Natural killer cell (primary cell): ENCODE measurements at places on chromosomes 2 and 18. TPM values are rescaled to one million over a fixed set of nuclear protein-coding genes. Genes with fewer than 3 reads are reported as not detected.

RAB27B gene
- total RNA-seq = 23.0 TPM

RTP5 gene
- total RNA-seq = 0.68 TPM

CABLES1 gene
- total RNA-seq = 1.8 TPM

ARHGEF4 gene
- total RNA-seq = not detected

FOXI3 gene
- total RNA-seq = not detected

SERPINB4 gene
- not detected for total RNA-seq

TMEFF2 gene
- total RNA-seq = not detected

DNA sequence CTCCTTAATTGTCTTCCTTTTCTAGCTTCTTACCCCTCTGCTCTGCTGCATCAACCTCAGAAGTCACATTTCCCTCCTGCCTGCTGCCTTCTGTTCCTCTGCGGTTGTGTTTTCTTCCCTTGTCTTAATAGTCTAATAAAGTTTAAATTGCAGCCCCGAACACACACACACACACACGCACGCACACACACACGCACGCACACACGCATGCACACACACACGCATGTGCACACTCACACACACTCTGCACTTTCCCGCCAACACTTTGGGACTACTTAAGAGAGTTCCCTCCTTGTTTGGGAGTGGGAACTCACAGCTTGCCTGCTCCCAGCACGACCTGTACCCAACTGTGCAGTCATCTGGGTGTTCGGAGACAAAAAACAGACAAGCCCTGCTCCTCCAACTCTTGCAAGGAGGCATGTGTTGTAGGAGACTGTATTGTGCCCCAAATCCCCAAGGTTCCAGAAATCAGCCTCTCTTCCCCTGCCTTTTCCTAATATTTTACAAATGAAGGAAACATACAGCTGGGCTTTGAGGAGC lies 99.1 kb downstream of the SETBP1 start:
- no peaks in the 10 kb centered on the region for H3K4me1 ChIP-seq
- no peaks in the 10 kb centered on the region for H3K36me3 ChIP-seq
- H3K4me3 ChIP-seq = no peak overlapping the region
- DNase-seq = no peak
- no peaks in the 10 kb centered on the region for H3K27me3 ChIP-seq
- no peak overlapping the region for H3K27ac ChIP-seq

DNA sequence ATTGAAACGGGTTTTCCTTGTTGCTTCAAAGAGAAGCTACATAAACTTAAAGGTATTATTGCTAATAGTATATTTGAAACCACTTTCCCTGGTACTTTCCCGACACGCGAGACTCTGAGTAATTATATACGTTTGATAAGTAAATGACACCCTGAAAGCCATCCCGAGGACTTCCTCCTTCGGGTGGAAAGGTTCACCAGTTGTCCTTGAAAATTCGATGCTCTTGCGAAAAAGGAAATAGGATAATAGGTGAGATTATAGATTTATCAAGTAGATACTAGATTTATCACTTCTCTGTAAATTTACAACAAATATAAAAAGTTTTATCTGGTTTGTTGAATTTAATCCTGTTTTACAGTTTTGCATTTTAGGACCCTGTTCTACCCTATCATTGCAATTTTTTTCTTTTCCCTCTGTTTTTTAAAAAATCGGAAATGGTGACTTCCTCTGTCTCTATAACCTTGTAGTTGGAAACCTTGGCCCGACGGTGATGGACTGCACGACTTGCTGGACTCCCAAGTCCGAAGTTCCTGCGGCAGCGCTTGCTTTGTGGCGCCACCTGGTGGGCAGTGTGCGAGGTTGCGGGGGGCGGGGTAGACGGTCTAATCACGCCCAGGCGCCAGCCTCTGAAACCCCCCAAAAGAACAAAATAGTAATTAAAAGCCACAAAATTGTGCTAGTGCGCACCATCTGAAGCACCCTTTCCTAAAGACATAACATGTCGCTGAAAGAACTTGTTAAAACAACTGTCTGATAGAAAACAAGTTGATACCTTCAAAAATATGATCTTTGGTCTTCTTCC lies 972 bp upstream of the DLX2 start:
- no peaks in the 10 kb centered on the region for H3K36me3 ChIP-seq
- H3K27me3 ChIP-seq = peaks cover 89% of the 10 kb centered on the region
- no peak overlapping the region for H3K4me3 ChIP-seq

DNA sequence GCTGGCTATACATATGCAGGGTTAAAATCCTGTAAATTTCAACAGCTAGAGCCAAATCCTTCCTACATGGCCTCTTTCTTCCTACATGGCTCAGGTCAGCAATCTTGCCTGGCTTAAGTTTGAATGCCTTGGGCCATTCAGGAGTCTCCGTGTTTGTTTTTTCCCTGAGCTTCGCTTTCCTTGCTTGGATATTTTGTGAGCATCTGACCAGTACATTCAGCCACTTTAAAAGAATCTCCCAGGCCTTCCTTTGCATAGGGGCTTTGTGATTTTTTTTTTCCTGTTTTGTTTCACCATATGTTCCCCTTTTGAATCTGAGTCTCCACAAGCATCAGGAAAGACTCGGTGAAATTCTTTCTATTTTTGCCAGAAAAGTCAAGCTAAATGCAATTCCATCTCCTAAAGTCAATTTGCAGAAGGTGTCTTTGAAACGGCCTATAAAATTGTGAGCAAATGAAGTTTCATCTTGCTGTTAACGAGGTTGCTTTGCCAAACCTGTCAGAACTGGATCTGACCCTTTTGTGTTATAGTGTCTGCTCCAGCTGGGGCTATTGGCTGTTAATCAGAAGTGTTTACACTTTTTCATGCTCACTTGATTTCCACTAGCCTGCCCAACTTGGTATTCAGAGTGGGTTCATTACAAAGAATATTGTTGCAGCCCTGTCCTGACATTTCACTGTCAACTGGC lies 256.9 kb downstream of the DCC start:
- no peaks in the 10 kb centered on the region for H3K4me1 ChIP-seq
- no peak for DNase-seq
- no peaks in the 10 kb centered on the region for H3K36me3 ChIP-seq
- H3K27me3 ChIP-seq = no peaks in the 10 kb centered on the region
- H3K4me3 ChIP-seq = no peak overlapping the region
- no peak overlapping the region for H3K27ac ChIP-seq

DNA sequence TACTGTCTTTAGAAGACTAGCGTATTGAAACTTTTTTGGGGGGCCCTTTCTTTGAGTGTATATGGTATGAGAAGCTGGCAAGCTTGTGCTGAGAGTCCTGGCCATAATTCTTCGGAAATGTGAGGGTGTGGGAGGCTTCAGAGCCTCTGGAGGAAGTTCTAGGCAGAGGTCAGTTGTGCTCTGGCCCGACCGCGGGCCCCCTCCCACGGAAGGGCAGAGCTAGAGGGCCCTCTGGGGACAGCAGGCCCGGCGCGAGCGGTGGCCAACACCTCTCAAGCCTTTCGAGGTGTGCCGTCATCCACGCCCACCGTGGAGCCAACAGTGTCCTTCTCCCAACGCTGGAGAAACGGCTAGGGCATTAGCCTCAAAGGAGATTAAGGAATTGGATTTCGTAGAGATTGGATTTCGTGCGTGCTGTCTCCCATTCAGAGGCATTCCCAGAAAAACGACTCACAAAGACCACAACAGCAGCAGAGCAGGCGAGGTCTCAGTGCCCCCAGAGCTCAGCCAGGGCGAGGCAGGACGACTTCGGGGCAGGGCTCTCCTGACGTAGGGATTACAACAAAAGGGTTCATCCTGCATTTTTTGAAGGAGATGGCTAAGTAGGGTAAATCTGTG lies 2.2 kb upstream of the MTCL1 start:
- no peaks in the 10 kb centered on the region for H3K36me3 ChIP-seq
- H3K27ac ChIP-seq = no peak overlapping the region
- no peak overlapping the region for H3K4me3 ChIP-seq
- peaks cover 30% of the 10 kb centered on the region for H3K27me3 ChIP-seq

- no peak overlapping the region for H3K4me3 ChIP-seq
- H3K27ac ChIP-seq = no peak overlapping the region
- no peaks in the 10 kb centered on the region for H3K4me1 ChIP-seq
Observed at GRCh38 chr18:62485684-62486083, 37.1 kb upstream of the ZCCHC2 start.

GRCh38 chr2:240308111-240308651 lies 127.3 kb upstream of the GPC1 start:
- no peak overlapping the region for H3K27ac ChIP-seq
- DNase-seq = peak; percentile 13
- H3K27me3 ChIP-seq = no peaks in the 10 kb centered on the region
- H3K4me3 ChIP-seq = no peak overlapping the region

DNA sequence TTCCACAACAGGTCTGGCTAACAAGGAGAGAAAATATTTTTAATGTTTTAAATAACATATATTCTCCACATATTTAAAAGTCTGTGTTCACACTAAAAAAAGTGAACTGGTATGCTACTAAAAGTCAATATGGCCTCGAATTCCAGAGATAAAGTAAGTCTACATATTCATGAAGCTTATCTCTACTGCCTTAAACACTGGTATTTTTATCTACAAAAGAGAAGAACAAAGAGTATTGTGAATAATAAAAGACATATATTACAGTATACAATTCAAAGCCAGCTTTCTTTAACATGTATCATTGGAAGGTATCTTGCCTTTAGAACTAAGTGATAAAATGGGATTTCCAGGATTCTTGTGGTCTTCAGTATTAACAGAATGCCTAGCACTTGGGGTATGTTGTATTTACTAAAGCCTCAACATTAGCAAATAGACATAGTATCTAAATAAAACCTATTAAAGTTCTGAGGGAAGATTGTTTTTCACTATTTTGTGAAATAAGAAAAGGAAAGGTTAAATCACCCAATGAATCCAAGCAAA lies 302.8 kb upstream of the CCDC68 start:
- H3K27me3 ChIP-seq = no peaks in the 10 kb centered on the region
- H3K4me3 ChIP-seq = no peak overlapping the region
- no peak overlapping the region for H3K27ac ChIP-seq
- DNase-seq = no peak

DNA sequence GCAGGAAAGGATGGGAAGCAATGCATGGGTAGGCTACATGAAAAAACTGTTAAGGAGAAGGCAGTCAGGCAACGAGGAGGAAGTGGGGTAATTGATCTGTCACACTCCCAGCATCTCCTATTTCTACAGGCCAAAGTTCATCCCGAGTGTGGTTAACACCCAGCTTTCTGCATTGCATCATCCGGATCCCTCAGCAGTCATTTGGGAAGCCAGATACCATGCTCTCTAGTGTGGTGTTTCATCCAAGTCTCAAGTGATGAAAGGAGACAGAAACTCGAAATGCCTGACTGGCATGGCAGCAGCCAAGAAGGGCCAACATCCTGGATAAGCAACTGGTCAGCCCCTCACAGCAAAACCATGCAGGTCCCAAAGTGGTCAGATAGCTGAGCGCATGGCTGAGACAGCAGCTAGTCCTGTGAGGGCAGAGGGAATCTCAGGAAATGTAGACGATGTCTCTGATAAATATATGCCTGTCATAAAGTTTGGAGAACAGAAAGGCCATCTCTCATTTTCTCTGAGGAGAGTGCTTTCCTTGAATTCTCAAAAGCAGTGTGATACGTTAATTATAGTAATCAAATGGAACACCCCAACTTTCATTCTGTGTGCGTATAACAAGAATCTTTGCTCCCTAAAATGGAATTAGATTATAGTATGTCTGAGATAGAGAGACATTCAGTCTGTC lies 24.8 kb upstream of the HNRNPA3 start:
- DNase-seq = no peak
- no peaks in the 10 kb centered on the region for H3K27me3 ChIP-seq

DNA sequence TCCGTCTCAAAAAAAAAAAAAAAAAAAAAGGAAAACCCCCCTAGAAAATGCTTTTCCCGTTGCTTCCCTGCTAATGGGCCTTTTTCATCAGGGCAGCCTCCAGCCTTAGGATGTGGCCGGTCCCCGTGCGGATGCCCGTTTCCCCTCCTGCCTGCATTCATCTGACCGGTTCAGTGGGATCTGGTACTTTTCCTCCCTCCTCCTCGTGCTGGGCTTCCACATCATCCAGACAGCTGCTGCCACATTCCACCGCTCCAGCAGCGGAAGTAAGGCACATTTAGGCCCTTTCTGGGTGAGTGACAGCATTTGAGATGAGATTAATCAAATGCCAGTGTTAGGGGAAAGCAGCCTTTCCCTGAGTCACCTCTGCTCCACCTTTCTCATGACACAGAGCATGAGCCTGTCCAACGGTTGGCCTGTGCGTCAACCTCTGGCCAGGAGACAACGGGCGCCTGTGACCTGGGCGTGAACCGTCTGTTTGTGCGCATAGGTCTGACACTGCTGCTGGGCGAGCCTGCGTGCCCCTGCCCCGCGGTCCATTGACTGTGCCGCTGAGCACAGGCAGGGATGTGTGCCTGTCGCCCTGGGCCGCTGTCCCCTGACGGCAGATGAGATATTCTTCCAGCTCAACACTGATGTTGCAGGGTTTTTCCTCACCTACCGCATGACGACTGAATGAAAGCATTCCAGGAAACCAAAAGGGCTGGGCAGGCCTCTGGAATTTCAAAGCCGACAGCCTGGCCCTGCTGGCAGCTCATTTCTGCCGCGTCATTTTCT lies 174.0 kb downstream of the TGIF1 start:
- H3K27me3 ChIP-seq = no peaks in the 10 kb centered on the region
- H3K27ac ChIP-seq = no peak overlapping the region
- no peaks in the 10 kb centered on the region for H3K36me3 ChIP-seq
- DNase-seq = peak; percentile 16
- no peak overlapping the region for H3K4me3 ChIP-seq

- H3K27me3 ChIP-seq = no peaks in the 10 kb centered on the region
- no peak overlapping the region for H3K27ac ChIP-seq
- DNase-seq = no peak
- no peaks in the 10 kb centered on the region for H3K4me1 ChIP-seq
Observed at GRCh38 chr2:170943596-170943995, 14.5 kb downstream of the GORASP2 start.

- no peaks in the 10 kb centered on the region for H3K36me3 ChIP-seq
- no peak overlapping the region for H3K4me3 ChIP-seq
- H3K27ac ChIP-seq = no peak overlapping the region
- no peaks in the 10 kb centered on the region for H3K27me3 ChIP-seq
- no peaks in the 10 kb centered on the region for H3K4me1 ChIP-seq
Observed at GRCh38 chr2:76998704-76999103, 523.5 kb downstream of the LRRTM4 start.

- no peaks in the 10 kb centered on the region for H3K4me1 ChIP-seq
- peaks cover 8% of the 10 kb centered on the region for H3K27me3 ChIP-seq
- no peaks in the 10 kb centered on the region for H3K36me3 ChIP-seq
- no peak overlapping the region for H3K27ac ChIP-seq
Observed at GRCh38 chr2:48750128-48750739, 5.3 kb downstream of the LHCGR start.

DNA sequence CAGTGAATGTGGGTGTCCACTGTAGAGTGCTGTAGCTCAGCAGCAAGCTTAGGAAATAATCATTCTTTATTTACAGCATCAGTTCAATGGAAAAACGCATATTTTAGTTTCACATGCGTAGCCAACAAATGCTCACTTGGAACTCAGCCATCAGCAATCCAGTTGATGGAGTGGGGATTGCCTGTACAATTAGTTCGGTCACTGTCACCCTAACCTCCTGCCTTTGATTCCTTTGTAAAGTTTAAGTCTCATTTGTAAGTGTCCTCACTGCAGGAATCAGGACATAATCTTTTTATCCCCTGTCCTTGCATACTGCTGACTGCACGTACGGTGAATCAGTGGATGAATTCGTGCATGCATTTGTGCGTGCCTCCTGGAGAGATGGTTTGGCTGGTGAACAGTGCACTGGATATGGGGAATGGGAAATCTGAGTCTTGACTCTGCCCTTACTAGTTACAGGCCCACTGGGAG lies 55.9 kb downstream of the RAB31 start:
- H3K27me3 ChIP-seq = no peaks in the 10 kb centered on the region
- H3K27ac ChIP-seq = no peak overlapping the region
- no peaks in the 10 kb centered on the region for H3K36me3 ChIP-seq
- no peak overlapping the region for H3K4me3 ChIP-seq
- DNase-seq = no peak

- H3K27ac ChIP-seq = no peak overlapping the region
- H3K36me3 ChIP-seq = no peaks in the 10 kb centered on the region
Observed at GRCh38 chr2:39158351-39158750, 37.5 kb upstream of the SOS1 start.
